ENCODE measurements at places on chromosomes 12 and 14.

DNA sequence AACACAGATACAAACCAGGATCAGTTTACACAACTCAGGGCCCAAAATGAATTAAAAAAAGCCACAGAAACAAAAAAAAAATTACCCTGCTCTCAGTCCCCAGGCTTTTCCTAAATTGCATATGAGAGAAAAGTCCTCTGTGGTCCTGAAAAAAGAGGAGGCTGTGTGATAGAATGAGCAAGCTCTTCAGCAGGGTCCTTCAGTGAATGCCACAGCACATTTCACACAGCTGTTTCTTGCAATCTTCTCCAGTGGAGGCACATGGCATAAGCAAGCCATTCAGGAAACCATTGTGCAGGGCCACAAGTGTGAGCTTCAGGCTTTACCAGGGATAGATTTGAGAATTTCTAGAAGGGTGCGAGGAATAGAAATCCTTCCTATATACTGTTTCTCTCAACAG is 168.5 kb downstream of the PPM1H start:
- no peak for DNase-seq

GRCh38 chr12:65595016-65595560 is 229.2 kb upstream of the HMGA2 start:
- no peak for DNase-seq

DNA sequence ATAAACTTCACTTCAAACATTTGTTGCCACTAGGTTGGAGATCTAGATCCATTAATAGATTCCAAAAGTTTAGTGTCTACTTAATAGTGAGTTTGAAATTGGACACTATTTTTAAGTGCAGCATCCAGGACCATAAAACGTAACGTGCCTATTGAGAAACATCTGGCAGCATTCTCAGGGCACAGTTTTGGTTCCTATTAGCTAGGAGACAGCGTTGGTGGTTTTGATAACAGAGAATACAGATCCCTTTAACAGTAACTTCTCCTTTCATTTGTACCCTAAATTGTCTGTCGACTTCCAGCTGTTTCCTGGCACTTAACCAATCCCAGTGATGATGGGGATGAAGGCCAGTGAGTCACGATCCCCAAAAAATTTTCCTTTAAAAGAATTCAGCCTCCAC is 25.8 kb downstream of the KCNK10 start:
- DNase-seq = no peak

DNA sequence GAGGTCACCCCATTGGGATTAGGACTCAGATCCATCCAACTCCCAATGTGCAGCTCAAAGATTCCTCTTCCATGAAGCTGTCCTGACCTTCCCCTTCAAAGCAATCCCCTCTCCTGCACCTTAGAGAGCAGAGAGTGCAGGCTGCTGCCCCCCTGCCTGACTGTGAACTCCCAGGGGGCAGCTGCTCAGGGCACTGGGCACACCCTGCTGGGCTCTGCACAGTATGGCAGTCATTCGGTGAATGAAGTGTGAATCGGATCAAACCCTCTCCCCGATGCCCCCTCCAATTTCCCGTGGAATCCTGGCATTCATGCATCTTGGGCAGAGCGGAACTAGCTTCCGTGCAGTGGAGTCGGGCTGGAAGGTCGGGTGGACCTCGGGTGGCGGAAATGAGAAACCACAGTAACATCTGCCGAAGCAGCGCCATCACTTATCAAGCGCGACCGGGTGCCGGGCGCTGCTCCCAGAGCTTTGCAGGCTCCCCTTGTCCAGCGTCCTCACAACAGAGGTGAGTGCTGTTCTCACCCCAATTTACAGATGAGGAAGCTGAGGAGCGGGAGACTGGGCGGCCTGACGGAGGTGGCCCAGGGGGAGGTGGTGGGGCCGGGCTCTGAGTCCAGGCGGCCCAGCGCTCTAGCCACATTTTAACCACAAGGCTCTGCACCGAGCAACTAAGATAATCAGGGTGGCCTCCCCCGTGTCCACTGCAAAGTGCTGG is 14.7 kb downstream of the GALNT9 start:
- DNase-seq = no peak

- DNase-seq = no peak
Observed at GRCh38 chr12:46377678-46378077, 5.1 kb upstream of the SLC38A2 start.

GRCh38 chr12:28237423-28237822 is 47.2 kb downstream of the CCDC91 start:
- DNase-seq = no peak

- no peak for DNase-seq
Observed at GRCh38 chr14:53881161-53881871, 75.3 kb downstream of the BMP4 start.

DNA sequence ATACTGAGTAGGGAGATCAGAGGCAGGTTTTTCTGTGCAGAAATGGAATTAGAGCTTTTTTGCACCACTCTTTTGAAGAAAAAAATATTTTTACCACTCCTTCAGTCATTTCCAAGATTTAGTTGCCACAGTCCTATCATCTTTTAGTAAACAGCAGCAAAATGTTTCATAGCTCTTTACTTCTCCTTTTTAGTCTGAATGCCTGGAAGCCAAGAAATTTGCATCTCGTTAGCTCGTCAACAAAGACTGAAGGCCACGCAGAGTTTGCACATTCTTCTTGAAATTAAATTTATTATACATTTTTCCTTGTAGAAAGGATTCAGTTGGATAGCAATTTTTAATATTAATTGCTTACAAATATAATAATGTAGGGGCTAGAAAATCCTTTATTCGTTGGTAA is 544.5 kb upstream of the ATP2B1 start:
- no peak for DNase-seq

DNA sequence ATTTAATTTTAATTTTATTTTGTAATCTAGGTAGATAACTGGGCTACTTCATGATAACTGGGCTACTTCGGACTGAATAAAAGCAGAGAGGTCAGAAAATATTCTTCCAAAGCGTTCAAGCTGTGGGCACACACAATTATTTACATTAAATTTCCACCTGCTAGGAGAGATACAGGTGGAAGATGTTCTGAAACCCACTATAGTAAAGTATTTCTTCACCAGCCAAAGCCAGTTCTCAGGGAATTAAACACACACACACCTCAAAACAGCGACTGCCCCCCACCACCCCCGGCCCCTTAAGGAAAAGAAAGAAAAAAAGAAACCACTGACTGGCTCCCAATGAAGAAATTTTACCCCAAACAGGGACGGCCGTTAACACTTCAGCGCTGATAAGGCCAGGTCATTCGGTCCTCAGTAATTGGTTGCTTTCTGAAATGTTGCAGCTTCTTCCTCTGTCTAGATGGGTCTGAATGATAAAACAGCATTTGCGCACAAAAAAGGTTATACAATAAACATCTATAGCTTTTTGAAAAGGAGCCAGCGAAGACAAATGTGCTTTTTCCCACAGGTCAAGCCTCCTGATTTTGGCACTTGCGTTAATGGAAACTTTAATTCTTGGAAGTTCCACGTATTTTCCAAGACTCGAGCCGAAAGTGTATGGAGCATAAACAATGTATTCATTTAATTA is 771 bp upstream of the KCNJ8 start:
- DNase-seq = peak; percentile 31

- DNase-seq = no peak
Observed at GRCh38 chr14:101010293-101010692, 106.8 kb upstream of the RTL1 start.

DNA sequence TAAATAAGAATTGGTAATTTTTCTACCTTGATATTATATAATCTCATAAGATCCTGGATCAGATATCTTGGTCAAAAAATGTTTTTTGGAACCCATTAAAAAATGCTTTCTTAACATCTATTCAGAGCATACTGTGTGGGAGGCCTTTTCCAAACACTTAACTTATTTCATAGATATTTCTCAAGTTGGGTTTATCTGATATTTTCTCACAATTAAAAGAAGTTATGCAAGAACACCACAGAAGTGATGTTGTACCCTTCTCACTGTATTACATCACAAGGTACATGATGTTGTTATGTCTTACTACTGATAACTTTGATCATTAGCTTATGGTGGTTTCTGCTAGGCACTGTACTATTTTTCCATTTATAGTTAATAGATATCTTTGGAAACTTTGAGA is 23.4 kb upstream of the PRPF39 start:
- DNase-seq = no peak

DNA sequence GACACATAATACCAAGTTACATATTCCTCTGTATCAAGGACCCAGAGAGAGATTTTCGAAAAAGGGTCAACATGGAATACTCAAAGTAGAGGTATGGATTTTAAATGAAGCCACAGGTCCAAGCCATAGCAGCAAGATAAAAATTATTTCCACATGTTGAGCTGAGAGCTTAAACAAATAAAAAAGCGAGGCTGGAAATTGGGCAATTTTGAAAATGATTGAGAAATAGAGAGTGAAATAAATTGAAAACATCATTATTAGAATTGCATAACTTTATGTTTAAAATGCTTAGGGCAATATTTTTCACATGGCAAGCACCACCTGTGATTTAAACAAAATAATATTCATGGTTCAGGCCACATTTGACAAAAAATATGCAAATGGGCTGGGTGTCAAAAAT is 1251.0 kb upstream of the USP15 start:
- no peak for DNase-seq

DNA sequence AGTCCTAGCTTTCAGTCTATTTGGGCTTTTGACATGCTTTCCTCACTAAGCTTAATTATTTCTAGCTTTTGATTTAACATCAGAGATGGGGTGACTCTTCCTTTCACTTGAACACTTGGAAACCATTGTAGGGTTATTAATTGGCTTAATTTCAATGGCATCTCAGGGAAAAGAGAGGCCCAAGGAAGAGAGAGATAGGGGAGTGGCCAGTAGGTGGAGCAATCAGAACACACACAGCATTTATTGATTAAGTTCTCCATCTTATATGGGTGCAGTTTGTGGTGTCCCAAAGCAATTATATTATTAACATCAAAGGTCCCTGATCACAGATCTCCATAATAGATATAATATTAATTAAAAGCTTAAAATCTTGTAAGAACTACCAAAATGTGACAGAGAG is 1466.1 kb upstream of the SEL1L start:
- no peak for DNase-seq

DNA sequence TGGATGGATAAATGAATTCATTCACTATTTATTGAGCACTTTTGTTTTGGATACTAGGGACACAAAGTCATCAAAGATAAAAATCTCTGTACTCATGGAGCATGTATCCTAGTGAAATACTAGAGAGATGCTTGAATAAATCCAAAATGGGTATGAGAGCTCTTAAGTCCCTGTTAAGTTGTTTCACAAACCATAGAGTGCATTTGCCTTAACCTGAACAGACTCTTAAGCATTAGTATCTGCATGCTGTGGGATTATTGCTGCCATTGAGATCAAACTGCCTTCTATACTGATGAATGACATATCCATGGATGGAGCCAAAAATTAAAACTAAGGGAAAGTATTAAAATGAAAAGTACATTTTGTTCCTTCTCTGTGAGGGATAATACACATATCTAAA is 206.5 kb upstream of the KRR1 start:
- DNase-seq = no peak

DNA sequence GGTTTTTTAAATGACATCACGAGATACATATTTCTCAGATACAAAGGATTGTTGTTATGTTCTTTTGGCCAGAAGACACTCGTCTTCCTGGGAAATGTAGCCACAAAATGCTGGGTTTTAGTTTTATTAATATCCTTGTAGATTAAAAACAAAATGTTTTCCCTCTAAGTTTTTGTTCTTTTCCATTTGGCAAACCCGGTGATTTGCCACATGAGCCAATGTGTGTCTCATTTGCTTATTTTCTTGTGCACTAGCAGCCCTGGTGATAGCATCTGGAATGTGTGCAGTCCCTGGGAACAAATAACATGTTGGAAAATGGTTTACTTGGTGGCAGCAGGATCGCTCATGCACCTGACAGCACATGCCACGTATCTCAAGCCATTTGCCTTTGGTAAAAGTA is 61.0 kb downstream of the HMGA2 start:
- DNase-seq = no peak

- DNase-seq = no peak
Observed at GRCh38 chr12:95238150-95238549, 20.5 kb downstream of the VEZT start.

DNA sequence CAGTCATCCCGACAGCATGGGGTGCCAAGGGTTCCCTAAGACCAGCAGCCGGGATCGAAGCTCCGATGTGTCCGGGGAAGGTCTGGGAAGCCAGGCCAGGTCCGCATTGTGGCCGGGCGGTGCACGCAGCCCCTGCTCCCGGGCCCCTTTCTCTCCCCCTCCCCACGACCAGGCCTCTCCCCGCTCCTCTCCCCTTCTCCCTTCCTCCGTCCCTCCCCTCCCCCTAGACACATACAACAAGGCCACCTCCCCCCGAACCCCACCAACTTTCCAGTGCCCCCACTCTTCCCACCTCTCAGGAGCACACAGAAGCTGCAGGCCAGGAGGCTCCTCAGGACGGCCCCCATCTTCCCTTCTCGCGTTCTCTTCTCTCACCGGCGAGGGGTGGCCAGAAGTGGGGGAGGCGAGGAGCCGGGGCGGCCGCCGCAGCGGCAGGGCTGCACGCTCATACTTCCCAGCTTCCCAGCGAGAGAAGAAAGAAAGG is 413 bp downstream of the LRP6 start:
- DNase-seq = peak; percentile 29

GRCh38 chr12:15130541-15130940 is 90.7 kb downstream of the RERG start:
- DNase-seq = no peak

GRCh38 chr12:54723379-54724256 is 75.5 kb upstream of the DCD start:
- DNase-seq = no peak

GRCh38 chr14:72104011-72104613 is 171.9 kb downstream of the RGS6 start:
- DNase-seq = no peak

- DNase-seq = no peak
Observed at GRCh38 chr12:4034921-4035320, 161.7 kb upstream of the PARP11 start.

- no peak for DNase-seq
Observed at GRCh38 chr14:104680056-104680805, 9.2 kb upstream of the INF2 start.

- no peak for DNase-seq
Observed at GRCh38 chr14:103839579-103839978, 7.8 kb downstream of the PPP1R13B start.

DNA sequence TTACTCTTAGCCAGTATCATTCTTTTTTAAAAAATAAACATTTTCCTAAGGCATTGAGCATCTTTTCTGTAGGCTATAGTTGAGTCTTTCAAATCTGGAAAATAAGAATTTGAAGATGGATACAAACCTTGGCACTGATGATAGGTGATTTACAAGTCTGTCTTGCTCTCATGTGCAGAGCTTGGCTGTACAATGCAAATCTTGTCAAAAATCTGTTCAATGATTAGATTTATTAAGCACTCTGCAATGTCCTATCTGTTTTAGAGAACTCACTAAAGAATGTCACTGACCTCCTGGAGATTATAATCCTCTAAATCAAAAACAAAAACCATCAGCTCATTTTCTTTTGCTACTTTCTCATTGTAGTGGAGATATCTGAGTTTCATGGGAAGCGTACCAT is 42.8 kb upstream of the AMIGO2 start:
- DNase-seq = peak; percentile 4
